Stomach (tissue), 19 donors: ENCODE measurements at places on chromosomes 5 and 9. TPM values are rescaled to one million over a fixed set of nuclear protein-coding genes. Genes with fewer than 3 reads are reported as not detected.

The CSF1R gene
- polyA plus RNA-seq: 8.5 TPM

The RASEF gene
- 3.9 TPM for polyA plus RNA-seq

The RORB gene
- 0.19 TPM for polyA plus RNA-seq

The CDX1 gene
- polyA plus RNA-seq: not detected

The C9orf153 gene
- not detected for polyA plus RNA-seq

DNA sequence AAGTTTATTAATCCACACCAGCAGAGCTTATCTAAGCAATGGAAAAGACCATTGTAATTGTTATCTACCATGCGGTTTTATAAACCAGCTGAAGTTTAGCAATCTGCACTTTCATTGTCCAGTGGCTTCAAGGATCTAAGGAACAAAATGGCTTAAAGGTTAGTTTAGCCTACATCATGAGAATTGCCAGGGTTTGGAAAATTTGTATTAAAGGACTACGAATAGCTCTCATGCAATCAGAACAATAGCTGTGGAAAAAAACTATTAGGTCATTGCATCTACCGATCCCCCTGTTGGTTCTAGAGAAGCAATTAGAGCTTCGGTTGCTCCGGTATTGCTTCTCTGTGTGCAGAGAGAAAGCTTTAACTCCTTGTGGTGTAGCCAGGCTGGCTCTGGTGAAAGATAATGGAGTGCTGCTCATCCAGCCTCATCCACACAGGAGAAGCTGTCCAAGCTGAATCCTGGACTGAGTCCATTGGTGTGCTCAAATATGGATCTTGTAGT is 86.3 kb upstream of the SLC12A2 start:
- H3K4me3 ChIP-seq: no peak overlapping the region
- no peak for DNase-seq
- H3K27ac ChIP-seq: peak overlapping the region; percentile 70
- H3K4me1 ChIP-seq: peaks cover 13% of the 10 kb centered on the region

DNA sequence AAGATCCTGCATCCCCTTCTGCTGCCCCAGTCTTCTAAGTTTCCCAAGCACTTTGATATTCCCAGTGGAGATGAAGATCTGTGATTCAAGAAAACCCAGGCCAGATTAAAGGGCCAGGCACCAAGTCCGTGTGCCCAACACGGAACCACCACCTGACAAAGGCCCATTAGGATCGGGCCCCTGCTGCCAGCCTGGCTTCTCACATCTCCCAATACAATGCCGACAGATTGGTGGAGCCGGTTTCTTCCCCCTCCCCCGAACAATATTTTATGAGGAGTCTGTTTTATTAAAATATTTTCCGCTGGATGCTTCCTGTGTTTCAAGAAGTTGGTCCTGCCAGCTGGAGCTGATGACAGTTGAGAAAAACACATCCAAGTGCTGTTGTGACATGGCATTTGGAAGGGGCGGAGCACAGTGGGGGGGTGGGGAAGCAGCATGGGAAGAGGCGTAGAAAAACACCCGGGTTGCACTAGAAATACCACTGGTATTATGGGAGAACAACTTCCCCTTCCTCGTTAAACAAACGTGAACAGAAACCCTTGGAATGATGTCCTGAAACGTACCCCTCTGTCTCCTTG is 45.0 kb downstream of the CRB2 start:
- H3K4me3 ChIP-seq: no peak overlapping the region
- H3K27me3 ChIP-seq: no peaks in the 10 kb centered on the region
- no peaks in the 10 kb centered on the region for H3K4me1 ChIP-seq
- H3K27ac ChIP-seq: no peak overlapping the region

GRCh38 chr5:149756354-149756753 is 26.2 kb downstream of the PPARGC1B start:
- H3K27ac ChIP-seq: peak overlapping the region; percentile 79
- DNase-seq: no peak
- peaks cover 29% of the 10 kb centered on the region for H3K4me1 ChIP-seq
- H3K36me3 ChIP-seq: no peaks in the 10 kb centered on the region
- no peak overlapping the region for H3K4me3 ChIP-seq
- no peaks in the 10 kb centered on the region for H3K27me3 ChIP-seq

DNA sequence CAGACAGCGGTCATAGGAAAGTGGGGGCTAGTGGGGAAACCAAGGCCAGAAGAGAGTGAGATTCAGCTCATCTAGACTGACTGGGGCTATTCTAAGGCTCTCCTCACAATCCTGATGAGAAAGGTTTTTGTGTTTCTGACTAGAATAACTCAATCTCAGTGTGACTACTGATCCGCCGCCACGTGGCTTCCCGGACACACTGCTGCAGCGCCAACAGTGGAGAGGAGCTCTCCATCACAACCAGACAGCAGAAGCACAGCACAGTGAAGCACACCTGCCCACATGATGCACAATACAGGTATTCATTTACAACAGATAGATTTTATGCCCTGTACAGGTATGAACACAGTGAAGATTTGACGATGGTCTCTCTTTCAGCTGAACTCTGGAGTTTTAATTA is 25.4 kb downstream of the NREP start:
- peaks cover 20% of the 10 kb centered on the region for H3K36me3 ChIP-seq
- H3K27ac ChIP-seq: peak overlapping the region; percentile 36
- H3K27me3 ChIP-seq: no peaks in the 10 kb centered on the region
- no peak for DNase-seq
